EL (cell line): ENCODE measurements at places on chromosomes 1 and 21.

DNA sequence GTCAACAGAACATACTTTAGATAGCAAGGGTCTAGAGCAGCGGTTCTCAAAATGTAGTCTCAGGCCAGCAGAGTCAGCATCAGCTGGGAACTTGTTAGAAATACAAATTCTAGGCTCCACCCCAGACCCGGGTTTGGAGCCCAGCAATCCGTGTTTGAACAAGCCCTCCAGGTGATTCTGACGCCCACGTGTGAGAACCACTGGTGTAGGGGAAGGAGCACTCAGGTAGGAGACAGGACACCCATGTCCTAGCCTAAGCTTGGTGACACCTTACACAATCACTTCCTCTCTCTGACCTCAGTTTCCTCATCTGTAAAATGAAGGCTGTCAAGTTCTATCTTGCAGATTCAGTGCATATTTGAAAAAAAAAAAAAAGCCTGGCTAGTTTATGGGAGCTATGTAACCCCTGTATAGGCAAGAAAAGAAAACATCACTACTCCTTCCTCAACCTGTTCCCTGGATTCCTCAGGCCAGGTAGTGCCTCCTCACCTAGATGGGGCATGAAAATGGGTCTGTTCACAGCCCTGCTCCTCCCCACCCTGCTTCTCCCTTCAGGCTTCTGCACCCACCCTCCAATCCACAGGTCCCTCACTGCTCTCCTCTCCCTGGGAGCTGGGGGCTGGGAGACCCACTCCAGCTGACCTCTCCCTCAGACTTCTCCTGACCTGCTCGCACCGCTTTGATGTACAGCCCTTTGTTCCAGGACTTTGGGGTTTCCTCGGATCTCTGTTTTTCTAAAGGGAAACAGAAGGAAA, 7.1 kb upstream of the PHLDA3 start:
- no peak for DNase-seq

- peak; percentile 56 for DNase-seq
Observed at GRCh38 chr1:223137455-223138085, 5.5 kb downstream of the TLR5 start.

GRCh38 chr1:41427122-41427913, 57.2 kb downstream of the EDN2 start:
- no peak for DNase-seq

DNA sequence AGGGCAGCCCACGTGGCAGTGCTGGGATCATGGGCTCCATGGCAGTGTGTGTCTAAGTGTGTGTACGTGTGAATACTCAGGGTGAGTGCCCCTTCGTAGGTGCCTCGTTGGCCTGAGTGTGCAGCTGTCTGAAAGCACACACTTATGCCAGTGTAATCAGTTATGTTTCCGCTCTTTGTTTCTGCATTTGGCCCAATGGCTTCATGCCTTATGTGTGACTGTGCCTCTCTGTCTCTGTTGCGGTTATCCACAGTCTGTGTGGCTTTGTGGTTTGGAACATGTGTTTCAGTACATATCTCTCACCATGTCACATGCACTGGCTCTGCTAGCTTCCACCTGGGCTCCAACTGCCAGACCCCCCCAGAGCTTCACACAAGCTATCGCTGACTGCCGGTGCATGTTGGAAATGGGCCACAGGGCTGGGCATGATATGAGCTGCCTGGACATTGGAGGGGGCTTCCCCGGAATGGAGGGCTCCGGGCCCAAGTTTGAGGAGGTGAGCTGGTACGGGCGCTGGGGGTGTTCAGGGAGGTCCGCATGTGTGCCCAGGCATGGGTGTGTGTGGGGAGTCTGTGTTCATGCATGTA, 70.3 kb upstream of the TINAGL1 start:
- peak; percentile 82 for DNase-seq

- no peak for DNase-seq
Observed at GRCh38 chr1:9349331-9349851, 56.7 kb downstream of the SPSB1 start.
